Fibroblast of skin of left quadriceps (primary cell): ENCODE measurements at places on chromosomes 16 and 17.

GRCh38 chr16:1590930-1591705, 20.8 kb downstream of the IFT140 start:
- DNase-seq, result no peak

GRCh38 chr17:42409523-42410318, 13.3 kb downstream of the CAVIN1 start:
- DNase-seq, result peak; percentile 49

- no peak for DNase-seq
Measured at GRCh38 chr16:74031551-74031950, 265.1 kb upstream of the PSMD7 start.

DNA sequence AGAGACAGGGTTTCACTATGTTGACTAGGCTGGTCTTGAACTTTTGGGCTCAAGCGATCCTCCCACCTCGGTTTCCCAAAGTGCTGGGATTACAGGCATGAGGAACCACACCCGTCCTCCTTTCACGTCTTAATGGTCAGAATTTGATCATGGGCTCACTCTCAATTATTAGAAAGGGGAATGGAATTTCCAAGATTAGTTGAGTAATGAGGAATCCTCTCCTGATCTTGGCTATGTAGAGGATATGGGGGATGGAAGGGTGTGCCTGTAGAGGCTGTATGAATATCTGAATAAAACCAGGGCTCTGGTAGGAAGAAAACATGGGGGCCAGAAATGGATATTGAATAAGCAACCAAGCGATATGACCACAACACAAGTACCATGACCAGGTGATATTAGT, 25.9 kb upstream of the SMURF2 start:
- peak; percentile 59 for DNase-seq

- DNase-seq, result no peak
Measured at GRCh38 chr17:51672065-51672464, 411.7 kb downstream of the UTP18 start.

- no peak for DNase-seq
Measured at GRCh38 chr17:43873091-43873490, 26.1 kb downstream of the CD300LG start.
